Heart right ventricle (tissue), 16 donors: ENCODE measurements at places on chromosomes 12 and 14. TPM values are rescaled to one million over a fixed set of nuclear protein-coding genes. Genes with fewer than 3 reads are reported as not detected.

DNA sequence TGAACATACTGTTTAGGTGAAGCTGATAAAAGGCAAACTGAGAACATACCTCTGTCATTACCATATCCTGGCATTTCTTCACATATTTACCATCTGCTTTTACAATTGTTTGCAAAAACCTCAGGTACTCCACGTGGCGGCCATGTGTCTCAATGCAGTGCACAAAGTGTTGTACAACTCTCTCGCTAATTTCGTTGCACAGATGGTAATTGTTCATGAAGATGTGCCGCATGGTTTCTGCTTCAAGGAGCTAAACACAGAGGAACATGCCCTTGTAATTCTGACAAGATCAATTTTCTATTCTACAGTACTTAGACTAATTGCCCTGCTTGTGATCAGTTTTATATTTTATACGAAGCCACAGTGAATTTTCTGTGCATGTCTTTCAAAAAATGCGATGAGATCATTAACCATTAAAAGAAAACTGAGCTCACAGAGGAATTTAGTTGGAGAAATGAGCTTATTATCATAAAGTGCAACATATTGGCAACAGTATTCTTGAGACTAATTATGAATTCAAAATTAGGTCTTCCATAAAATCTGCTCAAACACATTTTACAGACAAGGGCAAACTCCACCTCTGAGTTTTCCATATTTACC lies 233.8 kb downstream of the ITPR2 start:
- no peak overlapping the region for H3K27ac ChIP-seq
- H3K4me3 ChIP-seq, result no peak overlapping the region
- peaks cover 4% of the 10 kb centered on the region for H3K4me1 ChIP-seq
- peaks cover 8% of the 10 kb centered on the region for H3K36me3 ChIP-seq
- no peak for DNase-seq

DNA sequence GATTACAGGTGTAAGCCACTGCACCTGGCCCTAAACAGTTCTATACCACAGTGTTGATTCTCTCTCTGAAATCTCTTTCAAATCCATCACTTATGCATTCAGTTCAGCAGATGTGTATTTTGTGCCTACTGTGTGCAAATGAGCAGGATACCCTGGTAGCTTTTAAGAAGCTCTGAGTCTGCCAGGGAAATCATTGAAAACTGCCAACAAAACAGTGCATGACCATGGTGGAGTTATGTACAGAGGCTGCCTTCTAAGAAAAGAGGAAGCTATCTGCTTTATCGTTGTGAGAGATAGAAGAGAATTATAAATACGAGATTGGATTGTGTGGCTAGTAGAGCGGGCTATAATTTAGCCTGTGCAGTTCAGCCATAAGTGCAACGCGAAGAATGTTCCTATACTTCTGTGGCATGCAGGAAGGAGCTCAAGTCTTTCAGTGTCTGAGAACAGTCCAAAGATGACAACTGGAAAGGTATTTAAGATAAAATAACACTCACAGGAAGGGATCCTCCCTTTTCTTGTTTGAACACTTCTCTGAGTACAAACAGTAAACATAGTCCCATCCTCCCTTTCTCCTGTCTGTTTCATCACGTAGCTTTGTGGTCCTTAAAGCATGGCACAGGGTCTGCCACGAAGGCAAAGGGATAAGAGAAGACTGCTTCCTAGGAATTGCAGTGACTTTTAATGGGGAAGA lies 4.3 kb downstream of the DIP2B start:
- no peak overlapping the region for H3K4me3 ChIP-seq
- H3K27ac ChIP-seq, result peak overlapping the region; percentile 7
- DNase-seq, result no peak
- H3K36me3 ChIP-seq, result no peaks in the 10 kb centered on the region
- H3K27me3 ChIP-seq, result no peaks in the 10 kb centered on the region
- peaks cover 65% of the 10 kb centered on the region for H3K4me1 ChIP-seq

GRCh38 chr14:74682169-74682952 lies 30.5 kb downstream of the AREL1 start:
- H3K4me3 ChIP-seq, result no peak overlapping the region
- H3K4me1 ChIP-seq, result peaks cover 11% of the 10 kb centered on the region
- peaks cover 10% of the 10 kb centered on the region for H3K36me3 ChIP-seq
- DNase-seq, result no peak
- H3K27me3 ChIP-seq, result no peaks in the 10 kb centered on the region

GRCh38 chr14:75277008-75277814 lies 1.4 kb upstream of the FOS start:
- peak overlapping the region; percentile 73 for H3K4me3 ChIP-seq
- no peaks in the 10 kb centered on the region for H3K27me3 ChIP-seq
- H3K4me1 ChIP-seq, result peaks cover 79% of the 10 kb centered on the region

DNA sequence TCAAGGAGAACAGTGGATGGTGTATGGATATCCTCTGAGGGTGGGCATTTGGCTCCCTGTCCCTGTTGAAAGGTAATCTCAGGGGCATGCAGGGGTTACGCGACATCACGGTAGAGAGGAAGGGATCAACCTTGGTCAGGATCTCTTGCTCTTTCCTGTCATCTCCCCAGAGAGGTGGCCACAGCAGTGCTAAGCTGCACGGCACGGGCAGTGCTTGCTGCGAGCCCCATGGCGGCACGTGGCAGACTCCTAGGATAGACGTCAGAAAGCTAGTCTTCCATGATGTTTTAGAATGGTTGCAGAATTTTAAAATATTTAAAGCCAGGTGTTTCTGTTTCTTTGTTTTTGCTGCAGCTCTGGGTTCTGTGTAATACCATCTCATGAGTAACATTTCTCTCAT lies 41.0 kb downstream of the DYNC1H1 start:
- peaks cover 100% of the 10 kb centered on the region for H3K36me3 ChIP-seq
- no peak overlapping the region for H3K27ac ChIP-seq
- H3K4me3 ChIP-seq, result no peak overlapping the region

The SLC22A17 gene
- 18.9 TPM for total RNA-seq

The AVPR1A gene
- 0.94 TPM for total RNA-seq

DNA sequence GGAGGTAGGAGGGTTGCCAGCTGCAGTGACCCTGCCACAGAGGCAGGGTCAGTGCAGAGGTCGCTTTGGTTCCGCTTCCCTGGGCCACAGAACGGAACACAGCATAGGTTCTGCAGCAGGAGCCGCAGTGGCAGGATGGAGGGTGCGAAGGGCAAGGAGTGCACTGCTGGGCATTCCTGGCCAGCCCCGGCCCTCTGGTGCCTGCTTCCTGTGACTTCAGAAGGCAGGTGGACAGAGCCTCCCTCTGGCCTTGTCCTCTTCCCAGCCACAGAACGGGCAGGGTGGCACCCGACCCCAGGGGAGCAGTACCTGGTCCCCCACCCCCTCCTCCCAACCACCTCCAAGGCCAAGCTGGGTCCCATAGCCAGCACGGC lies 37.7 kb downstream of the SLC8B1 start:
- H3K4me3 ChIP-seq, result no peak overlapping the region
- H3K4me1 ChIP-seq, result peaks cover 44% of the 10 kb centered on the region
- no peak for DNase-seq
- H3K36me3 ChIP-seq, result peaks cover 67% of the 10 kb centered on the region

DNA sequence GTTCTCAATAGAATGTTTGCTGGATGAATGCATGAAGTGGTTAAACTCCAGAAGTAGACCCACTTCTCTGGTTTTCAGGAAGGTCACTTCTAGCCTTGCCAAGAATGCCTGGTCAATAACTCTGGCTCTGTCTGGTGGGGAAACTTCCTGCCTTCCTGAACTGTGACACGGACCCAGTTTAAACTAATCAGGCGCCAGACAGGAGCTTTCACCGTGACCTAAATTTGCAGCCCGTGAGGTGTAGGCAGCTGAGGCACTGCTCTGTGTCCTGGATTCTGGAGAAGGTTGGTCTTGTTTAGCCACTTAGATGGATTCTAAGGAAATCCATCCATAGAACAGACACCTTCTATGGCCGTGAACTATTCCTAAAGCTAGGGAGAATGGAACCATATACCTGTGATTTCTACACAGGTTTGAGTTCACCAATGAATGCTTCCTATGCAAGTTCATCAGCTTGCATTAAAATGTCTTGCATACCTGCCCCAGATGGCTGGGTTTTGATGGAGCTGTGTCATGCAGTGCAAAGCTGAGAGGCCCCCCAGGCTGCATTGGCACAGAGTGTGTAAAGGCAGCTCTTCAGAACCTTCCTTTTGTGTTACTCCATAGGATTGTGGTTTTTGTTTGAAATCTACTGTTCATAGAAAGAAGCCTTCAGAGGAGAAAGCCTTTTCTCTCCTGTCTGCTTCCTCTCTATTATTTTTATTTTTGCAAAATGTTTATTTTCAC lies 4.4 kb downstream of the CHST11 start:
- no peaks in the 10 kb centered on the region for H3K36me3 ChIP-seq
- no peaks in the 10 kb centered on the region for H3K27me3 ChIP-seq
- H3K27ac ChIP-seq, result no peak overlapping the region

The SCN8A gene
- not detected for total RNA-seq

The KLRK1 gene
- total RNA-seq, result not detected

DNA sequence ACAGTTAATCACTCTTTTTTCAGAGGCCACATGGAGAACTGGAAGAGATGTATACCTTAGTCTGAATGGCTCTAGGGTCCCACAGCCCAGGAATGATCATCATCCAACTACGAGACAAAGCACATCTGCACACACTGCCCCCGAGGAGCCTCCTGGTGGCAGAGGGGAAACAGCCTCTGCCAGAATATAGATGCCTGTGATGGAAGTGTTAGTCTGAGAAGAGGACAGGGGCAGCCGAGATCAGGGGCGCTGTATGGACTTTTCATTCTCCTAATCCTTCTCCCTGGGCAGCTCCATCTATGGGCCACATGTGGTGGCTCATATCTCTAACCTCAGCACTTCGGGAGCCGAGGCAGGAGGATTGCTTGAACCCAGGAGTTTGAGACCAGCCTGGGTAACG lies 82.8 kb upstream of the CAPRIN2 start:
- H3K4me1 ChIP-seq, result no peaks in the 10 kb centered on the region
- H3K27me3 ChIP-seq, result no peaks in the 10 kb centered on the region
- DNase-seq, result no peak
- no peak overlapping the region for H3K4me3 ChIP-seq
- no peak overlapping the region for H3K27ac ChIP-seq
- no peaks in the 10 kb centered on the region for H3K36me3 ChIP-seq

The SOCS4 gene
- 13.2 TPM for total RNA-seq

- no peak for DNase-seq
- no peak overlapping the region for H3K4me3 ChIP-seq
- peak overlapping the region; percentile 3 for H3K27ac ChIP-seq
- no peaks in the 10 kb centered on the region for H3K36me3 ChIP-seq
- H3K4me1 ChIP-seq, result peaks cover 21% of the 10 kb centered on the region
These were observed 1.3 kb upstream of the NUDT14 start for GRCh38 chr14:105182296-105183020.

- H3K4me1 ChIP-seq, result no peaks in the 10 kb centered on the region
These were observed 248.5 kb upstream of the FBXO33 start for GRCh38 chr14:39680777-39681176.

GRCh38 chr12:76697849-76698248 lies 66.1 kb upstream of the ZDHHC17 start:
- no peak for DNase-seq
- H3K27ac ChIP-seq, result no peak overlapping the region
- H3K27me3 ChIP-seq, result no peaks in the 10 kb centered on the region

The ATF7IP gene
- total RNA-seq, result 85.8 TPM

The OAS2 gene
- 5.3 TPM for total RNA-seq

- H3K36me3 ChIP-seq, result peaks cover 8% of the 10 kb centered on the region
- peaks cover 68% of the 10 kb centered on the region for H3K4me1 ChIP-seq
- H3K27me3 ChIP-seq, result no peaks in the 10 kb centered on the region
- H3K27ac ChIP-seq, result no peak overlapping the region
These were observed 3.8 kb downstream of the CS start for GRCh38 chr12:56296295-56296694.
